ENCODE measurements at places on chromosomes 11 and 22.
A peak's percentile ranks its signal among the peaks of the same experiment; 100 is the strongest.

- DNase-seq: no peak
Observed at GRCh38 chr11:67048515-67049130, 8.0 kb upstream of the RHOD start.

- DNase-seq: no peak
Observed at GRCh38 chr11:115958089-115959000, 454.1 kb upstream of the CADM1 start.

GRCh38 chr22:44931766-44932165 is 78.0 kb downstream of the PHF21B start:
- DNase-seq: no peak

- peak; percentile 57 for DNase-seq
Observed at GRCh38 chr22:36544107-36544620, 15.2 kb upstream of the EIF3D start.

GRCh38 chr22:38698407-38699094 is 2.2 kb downstream of the JOSD1 start:
- no peak for DNase-seq

- no peak for DNase-seq
Observed at GRCh38 chr11:8247312-8247711, 16.4 kb downstream of the LMO1 start.

- DNase-seq: no peak
Observed at GRCh38 chr22:32444068-32444467, 20.2 kb downstream of the BPIFC start.

GRCh38 chr11:116373104-116373944 is 399.5 kb downstream of the BUD13 start:
- DNase-seq: no peak

GRCh38 chr22:19394274-19395050 is 37.1 kb downstream of the HIRA start:
- no peak for DNase-seq

DNA sequence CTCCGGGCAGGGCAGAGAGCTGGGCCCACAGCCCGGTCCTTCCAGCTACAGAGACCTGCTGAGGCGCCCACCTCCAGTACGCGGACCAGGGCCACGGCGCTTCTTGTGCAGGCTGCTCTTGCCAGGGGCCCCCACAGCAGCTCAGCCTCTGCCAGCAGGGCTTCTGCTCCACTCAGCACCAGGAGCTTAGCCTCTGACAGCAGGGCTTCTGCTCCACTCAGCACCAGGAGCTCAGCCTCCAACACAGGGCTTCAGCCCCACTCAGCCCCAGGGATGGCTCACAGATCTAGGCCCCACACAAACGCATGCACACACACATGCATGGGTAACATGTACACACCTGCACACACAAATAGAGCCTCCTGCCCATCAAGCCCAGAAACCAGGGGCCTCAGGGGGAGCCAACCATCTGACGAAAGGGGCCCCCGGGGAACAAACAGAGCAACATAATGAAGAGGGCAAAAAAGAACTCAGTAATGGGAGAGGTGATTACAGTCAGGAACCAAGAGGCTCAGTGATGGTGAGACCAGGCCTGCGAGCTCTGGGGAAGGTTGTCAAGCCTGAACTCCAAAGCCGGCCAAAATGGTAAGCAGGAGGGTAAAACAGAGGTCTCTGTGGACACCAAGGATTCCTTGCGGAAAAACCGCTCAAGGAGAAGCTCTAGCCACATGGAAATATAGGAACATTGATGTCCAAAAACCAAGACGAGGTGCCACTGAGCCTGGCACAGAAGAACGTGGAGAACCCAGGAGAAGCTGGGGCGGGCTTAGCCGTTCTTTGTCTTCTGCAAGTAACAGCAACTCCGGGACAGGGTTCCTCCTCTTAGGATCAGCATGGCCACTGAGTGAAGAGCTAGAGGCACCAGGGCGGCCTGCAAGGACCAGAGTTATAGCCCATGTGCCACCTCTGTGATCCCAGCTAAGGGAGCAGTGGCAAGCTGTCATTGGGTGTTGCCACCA is 46.5 kb downstream of the GNB1L start:
- DNase-seq: no peak

- no peak for DNase-seq
Observed at GRCh38 chr11:134560566-134561330, 148.7 kb upstream of the B3GAT1 start.

GRCh38 chr11:17595526-17596309 is 48.7 kb downstream of the OTOG start:
- DNase-seq: no peak

GRCh38 chr11:65423516-65424204 is 1.1 kb downstream of the NEAT1 start:
- peak; percentile 11 for DNase-seq

DNA sequence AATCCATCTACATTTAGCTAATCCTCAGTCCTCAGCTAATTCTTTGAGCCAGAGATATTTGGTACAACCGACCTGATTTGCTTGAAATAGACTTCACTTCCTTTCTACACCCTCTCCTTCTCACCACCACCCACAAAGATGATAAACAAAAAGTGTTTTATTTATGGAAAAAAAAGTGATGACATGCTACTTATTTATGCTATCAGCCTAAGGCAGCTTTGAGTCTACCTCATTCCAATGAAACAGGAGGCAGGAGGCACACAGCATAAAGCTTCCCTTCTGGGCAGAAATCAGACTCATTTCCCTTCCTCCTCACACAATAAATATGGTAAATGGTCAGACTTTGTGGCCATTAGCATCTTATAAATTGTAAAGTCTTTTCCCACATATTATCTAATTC is 325.7 kb downstream of the SOX6 start:
- DNase-seq: no peak

- DNase-seq: peak; percentile 87
Observed at GRCh38 chr11:35539781-35540281, 14.4 kb upstream of the PAMR1 start.

GRCh38 chr11:67118181-67118766 is 789 bp upstream of the KDM2A start:
- DNase-seq: no peak

- no peak for DNase-seq
Observed at GRCh38 chr11:8809241-8809938, 101.6 kb upstream of the AKIP1 start.

DNA sequence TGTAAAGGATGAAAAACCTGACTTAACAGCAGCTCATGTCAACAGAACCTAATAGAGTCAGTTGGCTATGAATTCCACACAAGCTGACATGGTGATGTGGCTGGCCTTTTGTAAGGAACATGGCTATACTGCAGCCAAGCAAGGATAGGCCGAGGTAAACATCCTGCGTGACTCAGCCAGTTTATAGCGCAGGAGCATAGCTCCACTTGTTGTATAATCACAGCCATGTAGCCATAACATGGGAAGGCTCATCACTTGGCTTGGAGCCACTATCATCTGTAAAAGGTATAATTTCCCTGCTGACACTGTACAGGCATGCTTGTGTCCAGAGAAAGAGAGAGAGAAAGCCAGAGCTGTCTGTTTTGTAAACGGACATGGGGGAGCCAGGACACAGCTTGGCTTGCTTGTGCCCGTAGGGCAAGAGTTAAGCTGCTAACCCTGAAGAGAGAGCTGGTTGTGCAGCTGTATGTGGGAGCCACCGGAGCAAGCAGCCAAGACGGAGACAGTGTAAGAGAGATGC is 104.4 kb upstream of the PLET1 start:
- peak; percentile 41 for DNase-seq

DNA sequence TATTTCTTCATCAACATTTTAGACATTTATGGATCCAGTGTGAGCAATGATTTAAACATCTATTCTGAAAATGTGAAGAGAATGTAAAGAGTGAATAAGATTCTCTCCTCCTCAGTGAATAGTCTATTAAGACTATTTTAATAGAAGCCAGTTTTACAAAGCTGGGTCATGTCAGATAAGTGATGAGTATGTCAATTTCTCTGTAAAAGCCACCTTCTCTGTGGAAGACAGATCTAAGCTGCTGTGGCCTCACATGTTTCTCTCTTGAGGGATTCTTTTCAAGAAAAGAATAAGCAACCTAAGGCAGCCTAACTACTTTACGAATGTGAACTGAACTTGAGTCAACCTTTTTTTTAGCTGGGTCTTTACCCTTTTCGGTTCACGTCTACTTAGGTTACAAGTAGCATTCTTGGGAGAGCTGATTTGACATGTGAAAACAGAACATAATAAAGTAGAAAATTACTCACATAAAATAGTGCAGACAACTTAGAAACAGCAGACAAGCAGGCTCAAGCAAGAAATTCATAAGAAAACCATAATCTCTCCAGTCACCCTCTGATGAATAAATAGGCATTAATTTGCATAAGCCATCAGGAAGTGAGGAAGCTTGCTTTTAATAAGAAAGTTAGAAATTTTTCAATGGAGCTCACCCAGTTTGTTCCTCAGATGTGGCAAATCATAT is 9.9 kb downstream of the CTSC start:
- no peak for DNase-seq

GRCh38 chr11:122007601-122008071 is 108.4 kb downstream of the BLID start:
- DNase-seq: no peak

DNA sequence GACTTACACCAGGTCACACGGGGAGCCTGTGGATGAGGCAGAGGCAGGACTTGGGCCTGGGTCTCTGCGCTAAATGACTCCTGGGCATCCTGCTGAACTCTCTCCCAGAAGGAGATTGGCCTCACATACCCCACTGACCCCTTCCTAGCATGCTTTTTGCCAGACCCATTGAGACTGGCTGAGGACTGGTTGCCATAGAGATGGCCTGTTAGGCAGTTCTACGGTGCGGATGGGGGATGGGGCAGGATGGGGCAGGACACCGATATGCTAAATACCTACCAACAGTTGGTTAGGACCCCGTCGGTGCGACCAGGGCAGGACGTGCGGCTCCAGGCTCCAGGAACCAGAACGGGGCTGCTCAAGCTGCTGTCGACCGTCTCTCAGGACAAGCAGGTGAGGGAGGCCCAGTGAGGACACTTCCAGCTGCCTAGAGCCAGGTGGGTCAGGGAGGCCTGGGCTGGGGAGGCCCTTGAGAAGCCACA is at the start of gene TSGA10IP:
Gene TSGA10IP (plus strand): TSS at position 51 of the 482 bp plus-strand sequence. CDS start 196 bp downstream, at position 247.
- DNase-seq: no peak

- DNase-seq: no peak
Observed at GRCh38 chr11:30393012-30393411, 70.1 kb downstream of the ARL14EP start.

GRCh38 chr11:17510507-17511206 is 33.6 kb downstream of the USH1C start:
- DNase-seq: no peak

DNA sequence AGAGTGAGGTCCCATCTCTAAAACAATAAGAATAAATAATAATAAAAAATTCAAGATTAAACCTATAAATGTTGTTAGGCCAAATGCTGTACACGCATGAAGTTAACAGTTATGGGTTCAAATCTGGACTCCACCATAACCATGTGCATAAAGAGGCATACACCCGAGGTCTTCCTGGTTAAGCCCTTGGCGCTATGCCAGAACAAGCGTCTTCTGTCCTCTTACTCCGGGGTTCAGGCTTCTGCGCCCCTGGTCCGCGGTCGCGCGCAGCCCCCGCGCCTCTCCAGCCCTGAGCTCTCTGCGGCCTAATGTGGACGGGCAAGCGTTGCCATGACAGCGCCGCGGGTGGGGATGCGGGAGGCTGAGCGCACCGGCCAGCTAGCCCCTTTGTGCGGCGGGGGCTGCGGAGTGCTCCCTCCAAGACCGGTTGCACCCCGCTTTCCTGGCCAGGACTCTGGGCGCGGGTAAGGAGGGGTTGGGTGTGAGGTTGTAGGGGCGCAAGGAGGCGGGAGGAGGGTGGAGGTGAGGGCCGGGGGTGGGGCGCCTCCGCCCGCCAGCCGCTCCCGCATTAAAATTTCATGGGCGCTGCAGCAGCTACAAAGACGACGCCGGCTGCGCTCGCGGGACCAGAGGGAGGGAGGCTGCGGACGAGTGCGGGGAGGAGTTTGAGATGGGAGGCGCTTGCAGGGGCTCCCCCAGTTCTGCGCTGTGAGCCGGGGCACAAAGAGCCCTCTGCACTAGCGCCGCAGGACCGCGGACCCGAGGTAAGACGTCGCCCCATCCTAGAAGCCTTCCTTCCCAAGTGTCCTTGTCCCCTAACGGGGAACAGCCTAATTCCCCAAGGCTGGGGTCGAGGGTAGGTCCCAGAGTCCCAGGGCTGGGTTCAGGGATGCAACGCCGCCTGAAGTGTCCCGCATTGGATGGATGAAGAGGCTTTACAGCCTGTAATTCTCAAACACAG is at the start of gene MIAT:
Gene MIAT (plus strand): TSS at position 698 of the 961 bp plus-strand sequence.
- no peak for DNase-seq

DNA sequence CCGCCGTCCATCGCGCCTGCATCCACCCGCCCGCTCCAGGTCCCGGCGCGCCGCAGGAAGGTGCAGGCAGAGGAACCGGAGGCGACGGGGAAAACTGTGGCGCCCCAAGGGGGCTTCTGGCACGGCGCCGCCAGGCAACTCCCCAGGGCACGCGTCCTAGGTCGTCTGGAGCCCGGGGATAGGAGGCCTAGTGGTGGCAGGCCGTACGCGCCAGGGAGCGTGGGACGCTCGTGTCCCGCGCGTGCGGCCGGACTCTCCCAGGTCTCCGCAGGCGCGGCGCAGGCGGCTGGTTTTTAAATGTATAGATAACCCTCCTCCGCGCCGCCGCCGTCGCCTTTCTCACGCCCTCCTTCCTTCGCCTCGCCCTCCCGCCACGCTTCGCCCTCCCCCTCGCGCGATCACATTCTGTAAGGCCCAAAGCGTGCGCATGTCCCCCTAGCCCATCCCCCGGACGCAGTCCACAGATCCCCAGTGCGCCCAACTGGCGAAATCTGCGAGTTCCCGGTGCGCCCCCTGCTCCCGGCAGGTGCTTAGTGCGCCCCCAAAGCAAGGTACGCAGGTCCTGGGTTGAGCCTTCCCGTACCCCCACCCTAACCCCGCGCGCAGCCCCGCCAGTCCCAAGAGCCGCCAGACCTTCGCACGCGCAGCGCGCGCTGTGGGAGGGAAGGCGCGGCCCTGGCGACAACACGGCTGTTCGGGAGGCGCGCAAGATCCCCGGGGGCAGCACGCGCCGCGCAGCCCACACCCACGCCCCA is at the start of gene ASCL2:
Gene ASCL2 (minus strand): TSS at position 267 of the 755 bp plus-strand sequence. CDS start 256 bp downstream, at position 11.
- DNase-seq: no peak

GRCh38 chr11:35436581-35437250 is 17.4 kb upstream of the SLC1A2 start:
- DNase-seq: no peak

DNA sequence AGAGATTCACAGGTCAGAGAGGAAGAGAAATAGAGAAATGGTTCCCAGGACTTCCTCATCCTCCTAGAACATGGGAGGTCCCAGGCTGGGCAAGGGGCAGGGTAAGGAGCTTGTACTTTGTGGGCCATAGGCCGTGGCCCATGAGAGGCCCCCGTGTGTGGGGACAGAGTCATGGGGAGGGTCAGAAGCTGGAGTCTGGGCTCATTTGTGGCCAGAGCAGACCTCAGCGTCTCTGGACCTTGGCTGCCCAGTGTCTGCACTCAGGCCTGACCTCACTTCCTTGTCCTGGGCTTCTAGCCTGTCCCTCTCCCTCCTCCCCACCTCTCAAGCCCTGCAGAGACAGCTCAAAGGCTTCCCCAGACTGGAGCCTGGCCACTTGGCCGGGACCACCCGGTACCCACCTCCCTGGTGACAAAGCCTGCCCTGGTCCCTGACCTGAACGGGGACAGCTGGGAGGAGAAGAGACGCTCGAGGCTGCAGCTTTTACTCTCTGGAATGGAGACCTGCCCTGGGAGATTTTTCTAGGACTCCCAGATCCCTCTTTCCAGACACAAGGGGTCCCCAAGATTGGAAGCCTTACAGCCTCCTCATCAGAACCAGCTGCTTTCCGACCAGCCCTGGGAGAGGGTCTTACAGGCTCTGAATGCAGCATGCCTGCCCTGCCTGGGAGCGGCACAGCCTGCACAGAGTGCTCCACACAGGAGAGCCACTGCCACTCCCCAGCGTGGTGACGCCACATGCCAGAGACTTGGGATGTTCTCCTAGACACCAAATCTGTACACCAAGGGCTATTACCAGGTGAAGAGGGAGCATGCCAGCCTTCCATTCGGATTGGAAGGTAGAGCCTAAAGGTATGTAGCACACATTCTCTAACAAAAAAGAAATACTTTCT is 569.0 kb upstream of the B3GAT1 start:
- DNase-seq: no peak

All from AG09309 (cell line).